Stimulated activated CD4-positive, alpha-beta T cell treated with anti-CD3 and anti-CD28 coated beads, TNF-alpha, amount 100 ng/mL, for 24 hours (primary cell): ENCODE measurements at places on chromosomes 6 and 20.

DNA sequence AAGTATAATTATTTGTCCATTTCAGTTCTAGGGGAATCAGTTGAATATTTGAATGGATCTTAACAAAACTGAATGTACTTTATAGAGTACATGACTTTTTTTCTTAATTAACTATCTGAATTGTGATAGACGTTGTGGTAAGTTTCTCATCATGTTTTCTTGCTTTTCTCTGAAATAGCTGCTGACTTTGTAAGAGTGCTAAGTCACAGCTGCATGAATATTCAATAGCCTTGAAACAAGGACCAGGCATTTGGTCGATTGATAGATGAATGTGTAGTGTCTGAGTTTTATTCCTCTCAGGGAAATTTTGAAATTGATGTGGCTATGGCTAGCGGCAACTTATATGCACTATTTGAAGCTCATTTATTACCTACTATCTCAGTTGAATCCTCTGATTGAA is 56.0 kb downstream of the ADGRB3 start:
- no peak for DNase-seq

DNA sequence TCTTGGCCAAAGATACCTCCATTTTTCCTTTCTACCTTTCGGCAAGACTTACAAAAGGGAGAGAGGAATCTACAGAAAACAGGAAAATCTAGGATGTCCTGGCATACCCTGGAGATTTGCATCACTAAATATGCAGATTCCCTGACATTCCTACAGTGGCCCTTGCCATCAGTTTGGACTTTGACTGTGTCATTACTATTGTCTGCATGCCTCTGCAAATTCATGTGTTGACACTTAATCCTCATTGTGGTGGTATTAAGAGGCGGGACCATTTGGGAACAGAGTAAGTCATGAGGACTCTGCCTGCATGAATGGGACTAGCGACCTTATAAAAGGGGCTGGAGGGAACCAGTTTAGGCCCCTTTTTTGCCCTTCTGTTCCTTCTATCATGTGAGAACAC is 50.5 kb upstream of the DTNBP1 start:
- DNase-seq = no peak

DNA sequence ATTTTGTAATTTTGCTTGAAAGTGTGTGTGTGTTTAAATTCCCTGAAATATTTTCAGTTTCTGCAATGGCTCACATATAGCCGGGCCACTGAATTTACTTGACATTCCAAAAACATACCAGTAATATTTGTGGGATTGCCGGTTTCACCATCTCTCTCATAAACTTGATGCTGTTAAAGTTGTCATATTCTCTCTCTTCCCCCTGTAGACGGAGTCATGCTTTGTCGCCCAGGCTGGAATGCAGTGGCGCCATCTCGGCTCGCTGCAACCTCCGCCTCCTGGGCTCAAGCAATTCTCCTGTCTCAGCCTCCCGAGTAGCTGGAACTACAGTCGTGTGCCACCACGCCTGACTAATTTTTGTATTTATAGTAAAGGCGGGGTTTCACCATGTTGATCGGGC is 122.1 kb downstream of the TIAM2 start:
- no peak for DNase-seq

- no peak for DNase-seq
These were observed 153.9 kb downstream of the LPA start for GRCh38 chr6:160510199-160510598.

- no peak for DNase-seq
These were observed 82.7 kb downstream of the LPA start for GRCh38 chr6:160581406-160581805.

- DNase-seq = no peak
These were observed 129.5 kb downstream of the LRRC1 start for GRCh38 chr6:53924277-53924676.

GRCh38 chr6:34490390-34491090 is 24.7 kb downstream of the PACSIN1 start:
- no peak for DNase-seq

DNA sequence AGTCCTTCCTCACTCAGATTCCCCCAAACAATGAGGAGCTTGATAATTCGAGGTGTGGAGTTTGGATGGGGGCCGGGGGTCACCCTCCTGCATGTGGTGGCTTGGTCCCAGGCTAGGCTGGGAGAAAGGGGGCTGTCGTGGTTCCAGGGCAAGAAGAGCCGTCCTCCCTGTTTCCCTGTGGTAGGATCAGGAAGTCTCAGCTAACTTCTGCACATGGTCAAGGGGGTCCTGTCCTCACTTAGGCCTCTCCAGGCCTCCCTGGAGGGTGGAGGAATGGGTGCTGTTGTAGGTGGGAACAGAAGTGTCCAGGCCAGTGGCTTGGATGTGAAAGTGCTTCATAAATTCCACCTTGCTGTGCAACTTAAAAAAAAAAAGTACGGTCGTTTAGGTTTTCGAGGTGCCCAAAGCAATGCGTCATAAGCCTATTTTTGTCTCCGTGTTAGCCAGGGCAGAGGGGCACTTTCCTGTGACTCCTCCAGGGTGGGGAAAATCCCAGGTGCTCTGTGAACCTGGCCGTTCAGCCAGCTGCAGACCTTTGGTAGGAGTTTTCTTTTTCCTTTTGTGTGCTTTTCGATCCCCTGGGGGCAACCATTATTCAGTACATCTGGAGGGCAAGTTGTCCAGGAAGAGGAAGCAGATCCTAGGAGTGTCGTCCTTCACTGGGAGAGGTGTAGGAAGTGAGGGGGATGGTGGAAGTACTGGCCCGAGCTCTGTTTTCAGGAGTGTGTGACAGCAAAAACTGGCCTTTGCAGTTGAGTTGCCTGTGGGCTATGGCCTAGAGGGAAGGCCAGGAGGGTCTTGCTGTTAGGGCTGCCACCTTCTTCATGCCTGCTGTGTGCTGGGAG is 9.6 kb downstream of the IGF2R start:
- no peak for DNase-seq

DNA sequence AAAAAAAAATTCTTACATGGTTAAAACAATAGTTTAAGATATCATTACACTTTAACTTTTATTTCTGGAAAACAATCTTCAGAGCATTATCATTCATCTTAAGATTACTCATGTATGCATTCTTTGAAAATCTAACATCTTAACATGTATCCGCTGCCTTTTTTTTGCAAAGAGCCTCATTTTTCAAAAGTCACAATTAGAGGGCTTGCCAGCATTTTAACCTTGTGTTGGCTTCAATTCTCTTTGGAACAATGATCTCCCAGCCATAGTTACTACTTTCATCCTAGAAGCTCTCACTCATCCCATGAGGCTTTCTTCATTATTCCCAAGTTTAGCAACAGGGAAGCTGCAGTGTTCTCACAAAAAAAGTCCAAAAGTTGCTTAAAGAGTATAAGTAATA is 330.8 kb downstream of the BCKDHB start:
- no peak for DNase-seq
